ENCODE measurements at places on chromosomes 7 and 10. TPM values are rescaled to one million over a fixed set of nuclear protein-coding genes. Genes with fewer than 3 reads are reported as not detected.

The LDB3 gene
- not detected for polyA plus RNA-seq

The GIMAP8 gene
- polyA plus RNA-seq: 0.07 TPM

The RGS10 gene
- polyA plus RNA-seq: 15.9 TPM

The CPA4 gene
- polyA plus RNA-seq: not detected

The DGKB gene
- not detected for polyA plus RNA-seq

DNA sequence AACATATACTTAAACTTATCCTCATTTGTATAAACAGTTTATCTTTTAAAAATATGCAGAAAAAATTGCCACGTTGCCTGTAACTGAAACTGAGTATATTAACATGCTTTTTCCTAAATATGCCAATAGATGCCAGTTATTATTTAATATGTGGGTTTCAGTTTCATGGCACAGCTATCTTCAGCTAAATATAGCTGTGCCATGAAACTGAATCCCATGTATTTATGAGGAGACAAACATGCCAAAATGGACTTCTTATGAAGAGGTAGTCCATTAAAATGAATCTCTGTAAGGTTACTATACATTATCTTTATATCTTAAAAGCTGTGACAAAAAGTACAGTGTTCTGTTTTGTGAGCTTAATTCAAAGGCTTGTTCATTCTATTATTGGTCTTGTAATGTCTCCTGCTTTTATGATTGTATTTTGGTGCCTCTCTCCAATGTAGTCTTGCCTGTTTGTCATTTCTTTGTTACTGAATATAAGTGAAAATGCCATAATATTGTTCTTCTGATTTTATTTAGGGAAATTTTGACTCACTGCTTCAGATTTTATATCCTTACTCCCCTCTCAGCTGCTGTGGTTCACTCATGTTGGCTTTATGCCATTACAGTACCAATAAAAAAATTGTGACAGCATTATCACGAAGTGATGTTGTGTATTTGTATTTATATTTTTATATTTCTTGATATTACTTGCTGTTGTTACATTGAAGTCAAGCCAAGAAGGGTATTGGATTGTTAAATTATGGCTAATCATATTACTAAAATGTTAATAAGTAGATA is 34.3 kb upstream of the CACNA2D1 start:
- no peak overlapping the region for H3K27ac ChIP-seq
- no peak overlapping the region for H3K4me3 ChIP-seq
- no peaks in the 10 kb centered on the region for H3K36me3 ChIP-seq
- no peaks in the 10 kb centered on the region for H3K4me1 ChIP-seq
- peaks cover 3% of the 10 kb centered on the region for H3K27me3 ChIP-seq
- DNase-seq: no peak

DNA sequence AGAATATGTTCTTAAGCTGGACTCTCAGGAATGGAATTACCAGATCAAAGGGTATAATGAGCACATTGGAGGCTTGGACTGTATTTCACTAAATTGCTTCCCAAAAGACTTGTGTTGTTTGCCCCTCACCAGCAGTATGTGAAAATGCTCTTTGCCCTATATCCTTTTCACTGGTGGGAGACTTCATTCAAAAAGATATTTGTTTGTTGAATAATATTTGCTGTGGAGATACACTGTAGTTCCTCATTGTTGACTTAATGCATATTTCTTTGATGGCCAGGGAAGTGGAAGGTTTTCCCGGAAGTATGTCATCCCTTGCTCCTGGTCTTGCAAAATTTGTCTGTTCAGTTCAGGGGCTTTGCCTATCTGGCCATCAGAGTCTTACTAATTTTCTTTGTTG is 19.4 kb downstream of the GSTO2 start:
- no peaks in the 10 kb centered on the region for H3K36me3 ChIP-seq
- no peak for DNase-seq
- H3K27me3 ChIP-seq: peaks cover 20% of the 10 kb centered on the region

DNA sequence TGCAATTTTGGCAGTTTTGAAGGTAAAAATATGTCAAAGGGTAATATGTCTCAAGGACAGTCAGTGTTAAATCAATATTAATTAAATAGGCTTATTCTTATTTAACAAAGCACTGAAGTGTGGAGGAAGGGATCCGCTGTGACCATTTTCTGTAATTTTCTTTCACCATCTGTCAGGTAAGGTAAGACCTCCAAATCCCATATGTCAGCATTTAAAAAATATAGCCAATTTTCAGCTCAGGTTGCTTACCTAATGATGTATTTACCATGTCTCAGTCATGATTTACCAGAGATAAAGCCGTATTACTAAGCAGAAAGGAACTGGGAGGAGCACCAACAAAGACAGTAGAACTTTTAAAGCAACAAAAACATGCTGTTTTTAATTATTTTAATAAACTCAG is 683.9 kb downstream of the CCSER2 start:
- DNase-seq: no peak
- no peak overlapping the region for H3K4me3 ChIP-seq
- H3K4me1 ChIP-seq: no peaks in the 10 kb centered on the region
- H3K27ac ChIP-seq: no peak overlapping the region

DNA sequence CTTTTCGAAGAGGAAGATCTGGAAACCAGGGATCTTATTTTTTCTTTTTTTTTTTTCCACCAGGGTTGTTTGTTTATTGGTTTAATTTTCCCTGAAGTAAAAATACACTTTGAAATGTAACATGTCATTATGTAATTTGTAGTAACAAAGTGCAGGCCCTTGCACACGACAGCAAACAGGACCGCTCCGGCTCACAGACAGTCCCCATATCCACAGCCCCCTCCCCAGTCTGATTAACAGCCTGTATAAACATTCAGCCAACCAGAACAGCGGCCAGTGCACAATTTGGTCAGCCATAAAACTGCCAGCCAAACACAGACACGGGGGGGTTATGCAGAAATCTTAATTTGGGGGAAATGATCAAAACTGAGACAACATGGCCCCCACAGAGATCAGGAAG is 431.6 kb upstream of the NPVF start:
- H3K4me3 ChIP-seq: no peak overlapping the region
- peaks cover 22% of the 10 kb centered on the region for H3K27me3 ChIP-seq
- H3K4me1 ChIP-seq: peaks cover 8% of the 10 kb centered on the region
- no peak overlapping the region for H3K27ac ChIP-seq
- DNase-seq: no peak
- no peaks in the 10 kb centered on the region for H3K36me3 ChIP-seq

- no peaks in the 10 kb centered on the region for H3K4me1 ChIP-seq
- no peak overlapping the region for H3K27ac ChIP-seq
- H3K36me3 ChIP-seq: no peaks in the 10 kb centered on the region
- no peaks in the 10 kb centered on the region for H3K27me3 ChIP-seq
- DNase-seq: no peak
Observed at GRCh38 chr10:21403256-21404015, 122.0 kb downstream of the SKIDA1 start.

GRCh38 chr7:70072220-70072619 is 473.9 kb downstream of the AUTS2 start:
- H3K4me1 ChIP-seq: peaks cover 26% of the 10 kb centered on the region
- no peaks in the 10 kb centered on the region for H3K36me3 ChIP-seq
- no peaks in the 10 kb centered on the region for H3K27me3 ChIP-seq
- no peak overlapping the region for H3K4me3 ChIP-seq
- H3K27ac ChIP-seq: no peak overlapping the region
- DNase-seq: no peak

DNA sequence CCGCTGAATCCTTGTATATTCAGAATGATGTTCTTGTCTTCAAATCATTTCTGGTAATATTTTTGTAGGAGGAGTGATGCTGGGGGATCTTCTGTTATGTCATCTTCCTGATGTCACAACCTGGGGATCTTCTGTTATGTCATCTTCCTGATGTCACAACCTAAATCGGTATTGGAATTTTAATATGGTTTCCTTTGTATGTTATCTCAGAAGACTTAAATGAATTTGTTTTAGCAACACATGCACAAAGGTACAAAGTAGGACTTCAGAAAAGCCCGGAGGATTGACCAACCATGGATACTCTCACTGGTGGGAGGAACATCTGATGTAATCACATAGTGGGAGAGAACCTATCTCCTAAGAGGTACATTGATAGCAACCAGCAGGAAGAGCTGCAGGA is 9.1 kb upstream of the AOAH start:
- peaks cover 10% of the 10 kb centered on the region for H3K36me3 ChIP-seq
- no peak overlapping the region for H3K4me3 ChIP-seq
- no peak overlapping the region for H3K27ac ChIP-seq
- H3K4me1 ChIP-seq: peaks cover 16% of the 10 kb centered on the region
- no peak for DNase-seq

GRCh38 chr10:84552478-84552877 is 224.1 kb downstream of the CCSER2 start:
- H3K27ac ChIP-seq: no peak overlapping the region
- DNase-seq: no peak
- peaks cover 12% of the 10 kb centered on the region for H3K27me3 ChIP-seq
- no peak overlapping the region for H3K4me3 ChIP-seq

DNA sequence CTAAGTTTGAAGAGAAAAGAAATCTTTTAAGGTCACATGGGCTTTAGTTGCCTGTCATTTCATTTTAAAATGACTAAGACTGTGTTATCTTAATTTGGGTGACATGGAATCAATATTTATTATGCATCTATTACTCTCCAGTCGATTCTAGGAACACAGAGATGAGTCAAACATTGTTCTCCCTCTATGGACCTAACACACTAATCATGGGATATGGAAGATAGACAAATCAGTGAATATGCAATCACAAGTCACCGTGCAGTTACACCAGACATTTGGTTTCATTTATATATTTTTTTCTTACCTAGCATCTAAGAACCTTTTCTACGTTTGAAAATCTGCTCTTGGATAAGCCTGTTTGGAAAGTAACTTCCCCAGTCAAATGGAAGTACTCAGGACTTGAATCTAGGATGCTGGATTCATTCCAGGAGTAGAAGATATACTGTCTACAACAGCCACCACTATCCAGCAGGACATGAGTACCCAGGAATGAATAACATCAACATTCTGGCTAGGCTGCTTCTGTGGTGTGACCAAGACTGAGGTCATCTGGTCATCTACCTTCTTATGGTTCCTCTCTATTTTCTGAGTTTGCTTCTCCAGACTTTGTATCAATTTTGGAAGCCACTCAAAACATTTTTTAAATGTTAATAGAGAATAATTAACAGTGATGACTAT is 902.9 kb upstream of the LRRN3 start:
- H3K4me1 ChIP-seq: no peaks in the 10 kb centered on the region
- H3K27me3 ChIP-seq: no peaks in the 10 kb centered on the region
- no peak overlapping the region for H3K27ac ChIP-seq
- no peaks in the 10 kb centered on the region for H3K36me3 ChIP-seq
- DNase-seq: no peak

DNA sequence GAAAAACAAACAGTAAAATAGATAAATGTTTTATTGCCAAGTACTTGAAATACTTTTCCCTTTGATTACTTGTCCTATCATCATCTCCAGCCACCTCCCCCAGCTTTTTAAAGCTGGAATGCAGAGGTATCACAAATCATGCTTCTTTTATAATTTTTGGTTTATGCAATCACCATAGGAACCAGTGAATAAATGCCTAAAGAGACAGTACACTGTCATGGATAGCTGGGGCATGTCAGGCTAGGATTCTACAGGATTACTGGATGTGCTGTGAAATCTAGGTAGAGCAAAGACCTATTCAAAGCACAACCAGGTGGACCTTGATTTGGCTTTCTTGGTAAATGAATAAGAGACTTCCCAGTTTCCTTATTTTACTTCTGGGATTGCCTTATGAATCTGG is 158.6 kb downstream of the ELAPOR2 start:
- DNase-seq: no peak
- H3K36me3 ChIP-seq: no peaks in the 10 kb centered on the region

- no peak overlapping the region for H3K27ac ChIP-seq
- H3K4me3 ChIP-seq: no peak overlapping the region
- H3K36me3 ChIP-seq: no peaks in the 10 kb centered on the region
- H3K4me1 ChIP-seq: peaks cover 8% of the 10 kb centered on the region
Observed at GRCh38 chr10:88728107-88728763, 22.2 kb downstream of the LIPK start.

- H3K4me3 ChIP-seq: no peak overlapping the region
- no peaks in the 10 kb centered on the region for H3K36me3 ChIP-seq
- no peaks in the 10 kb centered on the region for H3K27me3 ChIP-seq
- DNase-seq: no peak
Observed at GRCh38 chr7:140667476-140667875, 5.3 kb upstream of the ADCK2 start.

DNA sequence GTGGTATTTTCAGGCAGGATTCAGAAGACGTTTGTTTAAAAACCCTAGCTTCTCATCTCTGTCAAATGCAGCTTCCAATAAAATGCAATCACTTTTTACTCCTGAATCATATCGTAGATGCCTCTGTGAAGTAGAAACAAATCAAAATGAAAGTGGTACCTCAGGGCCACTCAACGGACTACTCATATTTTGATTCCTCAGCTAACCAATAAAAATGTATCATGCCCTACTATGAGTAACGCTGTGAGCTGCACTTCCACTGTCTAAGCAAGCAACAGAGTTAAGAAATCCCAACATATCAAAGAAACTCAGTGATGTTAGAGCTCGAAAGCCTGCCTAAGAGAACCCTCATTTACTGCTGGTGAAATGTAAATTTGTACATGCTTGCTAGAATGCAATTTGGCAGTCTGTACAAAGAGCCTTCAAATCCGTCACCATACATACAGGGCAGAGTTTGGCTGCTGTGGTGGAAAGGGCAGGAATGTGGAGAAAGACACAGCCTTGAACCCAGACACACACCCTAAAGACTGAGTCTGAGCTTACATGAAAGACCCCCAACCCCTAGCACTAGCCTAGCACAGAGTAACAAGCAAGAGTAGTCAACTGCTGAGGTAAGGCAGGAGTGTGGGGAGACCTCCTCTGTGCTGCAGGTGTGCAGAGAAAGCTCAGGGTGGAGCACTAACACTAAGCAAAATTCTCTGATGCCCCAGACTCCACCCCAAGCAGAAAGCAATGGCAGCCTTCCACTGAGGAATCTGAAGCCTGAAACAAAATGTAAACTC is 151.5 kb downstream of the ANK3 start:
- peak overlapping the region; percentile 93 for H3K27ac ChIP-seq
- peak overlapping the region; percentile 84 for H3K4me3 ChIP-seq
- DNase-seq: peak; percentile 46
- H3K27me3 ChIP-seq: no peaks in the 10 kb centered on the region
- peaks cover 48% of the 10 kb centered on the region for H3K4me1 ChIP-seq
- H3K36me3 ChIP-seq: no peaks in the 10 kb centered on the region

- peak overlapping the region; percentile 53 for H3K27ac ChIP-seq
- H3K36me3 ChIP-seq: no peaks in the 10 kb centered on the region
- H3K4me3 ChIP-seq: peak overlapping the region; percentile 95
- peaks cover 49% of the 10 kb centered on the region for H3K4me1 ChIP-seq
- no peaks in the 10 kb centered on the region for H3K27me3 ChIP-seq
- no peak for DNase-seq
Observed at GRCh38 chr7:5780801-5781496, 514 bp downstream of the RNF216 start.

DNA sequence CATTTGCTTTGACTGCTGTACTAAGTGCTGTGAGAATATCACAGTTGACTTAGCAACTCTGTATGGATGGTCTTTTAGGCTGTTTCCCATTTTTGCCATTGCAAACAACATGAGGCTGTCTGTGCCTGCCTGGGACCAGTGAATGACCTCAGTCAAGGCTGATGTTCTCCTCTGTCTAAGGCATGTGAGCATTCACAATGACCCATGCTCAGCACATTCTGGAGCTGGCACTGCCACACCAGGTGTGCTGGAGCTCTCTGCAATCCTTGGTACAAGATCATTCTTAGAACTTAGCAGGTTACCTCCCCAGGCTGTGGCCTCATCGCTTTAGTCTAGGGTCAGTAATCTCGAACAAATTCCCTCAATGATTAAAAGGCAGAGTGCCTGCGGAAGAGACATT is 61.9 kb downstream of the SH3PXD2A start:
- H3K27ac ChIP-seq: no peak overlapping the region
- H3K4me3 ChIP-seq: no peak overlapping the region
- no peaks in the 10 kb centered on the region for H3K27me3 ChIP-seq
- no peak for DNase-seq

All from naive B cell (primary cell).